Activated CD8-positive, alpha-beta memory T cell treated with anti-CD3 and anti-CD28 coated beads for 4 hours (primary cell): ENCODE measurements at places on chromosomes 12 and 14.

GRCh38 chr12:111642681-111643426 is 42.9 kb downstream of the BRAP start:
- no peak for DNase-seq

GRCh38 chr12:79127271-79127751 is 262.7 kb downstream of the SYT1 start:
- DNase-seq = no peak

DNA sequence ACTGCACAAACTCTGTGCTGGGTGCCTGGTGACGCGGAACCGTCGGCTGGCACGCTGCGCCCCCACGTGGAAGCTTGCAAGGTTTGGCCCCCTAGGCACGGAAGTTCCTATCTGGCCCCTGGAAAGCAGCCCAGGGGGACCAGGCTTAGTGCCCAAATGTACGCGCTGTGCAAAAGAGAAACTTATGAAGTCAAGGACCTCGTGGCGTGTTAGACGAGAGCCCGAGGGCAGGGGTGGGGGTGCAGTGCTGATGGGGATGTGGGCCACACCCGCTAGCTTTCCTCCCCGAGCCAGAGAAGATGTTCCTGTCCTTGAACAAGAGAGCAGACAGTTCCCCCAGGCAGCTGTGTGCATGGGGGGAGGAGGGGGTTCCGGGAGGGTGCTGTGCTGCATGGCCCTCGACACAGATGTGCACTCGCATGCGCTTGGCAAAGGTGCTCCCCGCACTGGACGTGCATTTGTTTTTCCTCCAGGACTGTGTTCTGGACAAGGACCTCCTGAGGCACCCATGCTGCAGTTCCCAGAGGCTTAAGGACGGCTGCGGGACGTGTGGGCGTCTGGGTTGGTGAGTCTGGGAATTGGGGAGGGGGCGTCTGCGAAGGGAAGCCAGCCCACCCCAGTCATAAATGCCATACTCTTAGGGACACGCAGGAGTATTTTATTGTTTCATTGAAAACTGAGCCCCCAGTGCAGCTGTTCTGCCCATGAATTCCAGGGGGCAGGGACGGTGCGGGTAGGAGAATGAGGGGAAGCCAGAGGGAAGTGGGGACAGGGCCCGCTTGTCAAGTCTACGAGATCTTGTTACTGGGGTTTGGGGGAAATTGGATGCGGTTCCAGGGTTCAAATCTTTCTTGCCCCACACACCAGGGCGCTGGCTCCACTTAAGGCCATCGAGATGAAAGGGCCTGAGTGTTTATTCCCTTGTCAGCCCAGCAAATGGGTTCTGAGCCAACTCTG is 80.0 kb downstream of the NTF3 start:
- DNase-seq = no peak

GRCh38 chr12:96044017-96044942 is 8.9 kb upstream of the LTA4H start:
- DNase-seq = no peak

DNA sequence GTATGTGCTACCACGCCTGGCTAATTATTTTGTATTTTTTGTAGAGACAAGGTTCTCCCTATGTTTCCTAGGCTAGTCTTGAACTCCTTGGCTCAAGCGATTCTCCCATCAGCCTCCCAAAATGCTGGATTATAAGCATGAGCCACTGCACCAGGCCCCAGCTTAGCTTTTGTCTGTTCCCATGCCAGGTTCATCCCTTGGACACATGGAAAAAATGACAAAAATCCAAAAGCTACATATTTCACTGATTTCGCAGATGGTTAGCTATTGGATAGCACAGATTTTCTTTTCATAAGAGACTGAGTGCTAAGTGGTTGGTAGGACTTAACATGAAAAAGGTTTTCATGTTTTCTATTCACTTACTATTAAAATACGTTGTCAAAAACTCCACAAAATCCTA is 286.6 kb upstream of the KITLG start:
- no peak for DNase-seq

DNA sequence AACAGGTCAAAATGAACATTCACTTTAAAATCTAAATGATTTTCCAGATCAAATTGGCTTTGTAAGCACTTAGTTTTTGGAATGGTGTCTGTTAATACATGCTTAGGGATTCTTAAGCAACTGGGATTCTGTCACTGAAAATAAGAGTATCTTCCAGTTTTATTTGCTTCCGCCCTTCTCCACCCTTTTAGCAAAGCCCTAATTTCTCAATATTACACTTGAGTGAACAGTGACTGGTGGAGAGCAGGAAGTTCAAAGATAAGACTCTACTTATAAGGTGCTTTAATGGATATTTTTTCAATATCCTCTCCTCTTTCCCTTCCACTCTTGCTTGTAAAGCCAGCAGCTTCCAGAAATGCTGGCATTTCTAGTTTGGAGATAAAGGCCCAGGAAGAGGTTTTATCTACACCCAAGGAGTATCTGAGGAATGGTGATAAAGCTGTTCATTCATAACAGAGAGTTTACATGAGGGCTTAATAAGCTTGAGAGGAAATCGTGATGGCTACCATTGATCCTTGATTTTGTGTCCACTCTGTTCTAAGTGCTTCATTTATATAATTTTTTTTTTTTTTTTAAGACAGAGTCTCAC is 265.9 kb upstream of the PRICKLE1 start:
- no peak for DNase-seq

GRCh38 chr12:12974211-12974610 is 22.2 kb upstream of the GPRC5D start:
- no peak for DNase-seq

DNA sequence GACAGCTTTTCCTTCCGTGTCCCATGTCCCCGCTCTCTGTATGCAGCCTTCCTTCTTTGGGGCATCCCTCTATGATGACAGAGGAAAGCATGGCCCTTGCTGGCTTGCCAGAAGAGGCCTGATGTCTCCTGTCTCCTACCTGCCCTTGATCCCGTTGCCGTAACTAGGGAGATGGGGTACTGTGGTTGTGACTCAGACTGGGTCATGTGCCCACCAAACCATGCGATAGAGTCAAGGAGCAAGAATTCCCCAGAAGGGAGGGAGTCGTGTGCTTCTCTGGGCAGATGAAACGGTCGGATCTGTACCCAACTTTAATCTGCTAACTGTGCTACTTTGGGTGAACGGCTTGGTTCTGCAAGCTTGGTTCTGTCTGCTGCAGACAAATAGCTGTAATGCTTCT is 99.1 kb upstream of the DYNC1H1 start:
- no peak for DNase-seq

- DNase-seq = no peak
These were observed 22.8 kb downstream of the WDR20 start for GRCh38 chr14:102162487-102162886.

DNA sequence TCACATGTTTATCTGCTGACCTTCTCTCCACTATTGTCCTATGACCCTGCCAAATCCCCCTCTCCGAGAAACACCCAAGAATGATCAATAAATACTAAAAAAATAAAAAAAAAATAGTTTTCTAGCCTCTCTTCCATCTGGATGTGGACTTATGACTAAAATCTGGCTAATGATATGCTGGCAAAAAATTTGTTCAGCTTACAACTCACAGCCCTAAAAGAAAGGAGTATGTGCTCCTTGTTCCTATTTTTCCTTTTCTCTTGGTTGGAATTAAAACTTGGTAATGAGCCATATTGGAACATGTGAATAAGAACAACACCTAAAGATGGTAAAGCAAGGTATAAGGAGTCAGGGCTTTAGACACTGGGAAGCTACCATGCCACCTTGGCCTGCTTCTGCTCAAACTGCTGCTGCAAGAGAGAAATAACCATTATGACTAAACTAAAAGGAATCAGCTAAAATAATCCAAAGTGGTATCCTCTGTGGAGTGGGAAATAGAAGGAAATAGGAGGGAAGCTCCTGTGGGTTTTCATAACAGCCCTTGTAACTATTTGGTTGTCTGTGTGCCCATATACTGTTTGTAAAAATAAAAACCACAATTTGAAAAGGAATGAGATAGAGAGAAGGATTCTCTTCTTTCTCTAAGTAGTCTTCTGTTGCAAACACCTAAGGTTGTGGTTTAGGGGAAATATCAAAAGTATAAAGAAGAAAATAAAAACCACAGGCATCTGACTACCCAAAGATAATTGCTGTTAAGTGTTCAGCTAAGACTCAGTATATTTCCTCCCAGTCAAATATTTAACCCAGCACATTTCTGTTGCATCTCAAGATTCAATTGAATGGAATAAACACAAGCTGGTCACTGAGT is 53.8 kb downstream of the SDR9C7 start:
- no peak for DNase-seq

DNA sequence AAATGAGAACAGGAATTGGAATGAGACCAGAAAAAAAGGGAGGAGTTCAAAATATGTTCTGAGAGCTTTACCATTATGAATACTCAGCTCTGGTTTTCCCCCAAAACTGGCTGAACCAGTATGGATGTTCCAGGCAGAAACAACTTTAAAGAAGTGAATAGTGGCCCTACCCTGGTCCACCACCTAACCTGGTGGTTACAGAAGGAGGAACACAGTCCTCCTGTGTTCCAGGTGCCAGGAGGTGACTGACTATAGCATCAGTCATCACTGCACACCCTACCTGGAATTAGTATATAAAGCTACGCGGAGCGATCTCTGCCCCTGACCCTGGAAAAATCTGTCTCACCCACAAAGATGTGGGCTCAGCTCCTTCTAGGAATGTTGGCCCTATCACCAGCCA is at the start of gene A2ML1:
A2ML1 (plus strand) TSS at position 324 of the 400 bp plus-strand sequence; CDS start at position 355, 31 bp downstream.
- DNase-seq = no peak

- no peak for DNase-seq
These were observed 1154.7 kb upstream of the FLRT2 start for GRCh38 chr14:84375235-84375634.

- no peak for DNase-seq
These were observed 598 bp downstream of the UBE2N start for GRCh38 chr12:93441081-93441616.

- DNase-seq = no peak
These were observed 2.5 kb downstream of the AJUBA start for GRCh38 chr14:22979748-22980392.

DNA sequence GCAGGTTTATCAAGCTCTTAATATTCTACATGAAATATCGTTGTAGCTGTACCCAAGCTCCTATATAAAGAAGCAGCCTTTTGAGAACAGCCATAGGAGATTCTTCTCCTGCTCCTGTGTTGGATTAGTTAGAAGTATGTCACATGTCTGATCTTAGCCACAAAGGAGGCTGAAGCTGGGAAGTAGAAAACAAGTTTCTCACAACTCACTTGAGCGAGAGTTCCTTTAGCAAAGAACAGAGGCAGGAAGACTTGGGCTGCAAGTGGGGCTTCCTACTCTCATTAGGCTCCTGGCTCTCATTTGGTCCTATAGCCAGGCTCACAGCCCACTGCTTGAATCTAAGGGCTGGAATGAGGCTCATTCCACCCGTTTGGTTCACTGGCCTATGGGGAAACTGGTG is 281.9 kb downstream of the BTG1 start:
- no peak for DNase-seq

GRCh38 chr14:67778792-67779191 is 37.6 kb downstream of the ZFYVE26 start:
- no peak for DNase-seq

GRCh38 chr14:103370087-103370486 is 15.1 kb upstream of the MARK3 start:
- DNase-seq = no peak

DNA sequence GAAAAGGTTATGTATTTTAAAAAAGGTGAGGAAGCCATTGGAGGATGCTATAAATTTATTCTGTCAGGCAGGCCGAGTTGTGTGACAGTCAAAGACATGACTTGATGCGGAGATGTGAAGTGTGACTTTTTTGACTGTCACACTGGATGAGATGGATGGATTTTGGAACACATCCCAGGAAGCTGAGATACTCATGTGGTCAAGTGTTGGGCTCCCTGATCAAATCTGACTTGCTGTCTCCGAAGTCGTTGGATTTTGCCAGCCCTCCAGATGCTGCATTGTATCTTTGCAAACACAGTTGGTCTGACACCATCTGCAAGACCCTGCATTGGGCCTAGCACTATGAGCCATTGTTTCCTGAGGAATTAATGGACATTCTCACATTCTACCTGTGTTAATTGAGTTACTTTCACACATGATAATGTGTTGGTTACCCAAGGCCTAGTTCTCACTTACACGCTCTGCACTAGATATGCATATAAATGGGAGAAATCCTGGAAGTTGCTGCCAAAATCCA is 204.0 kb upstream of the PRKD1 start:
- DNase-seq = no peak

GRCh38 chr14:64193821-64194220 is 100.3 kb downstream of the ESR2 start:
- no peak for DNase-seq

DNA sequence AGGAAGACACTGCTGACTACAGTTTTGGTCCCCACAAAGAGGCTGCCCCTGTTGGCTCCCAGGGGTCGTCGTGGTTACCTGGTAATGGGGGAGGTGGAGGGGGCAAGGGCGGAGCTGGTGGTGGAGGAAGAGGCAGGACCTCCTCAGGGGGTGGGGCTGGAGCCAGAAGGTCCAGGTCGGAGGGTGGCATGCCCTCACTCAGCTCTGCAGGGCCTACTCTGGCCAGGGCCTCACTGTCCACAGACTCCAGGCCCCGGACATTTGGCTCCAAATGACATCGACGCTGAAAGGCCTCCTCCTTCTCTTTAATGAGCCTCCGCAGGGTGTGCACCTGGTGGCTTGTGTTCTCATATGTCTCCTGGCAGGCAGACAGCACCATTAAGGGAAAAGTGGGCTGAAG is 28.5 kb downstream of the PRPF40B start:
- no peak for DNase-seq

- DNase-seq = no peak
These were observed 32.3 kb downstream of the TSPAN8 start for GRCh38 chr12:71125515-71125914.

DNA sequence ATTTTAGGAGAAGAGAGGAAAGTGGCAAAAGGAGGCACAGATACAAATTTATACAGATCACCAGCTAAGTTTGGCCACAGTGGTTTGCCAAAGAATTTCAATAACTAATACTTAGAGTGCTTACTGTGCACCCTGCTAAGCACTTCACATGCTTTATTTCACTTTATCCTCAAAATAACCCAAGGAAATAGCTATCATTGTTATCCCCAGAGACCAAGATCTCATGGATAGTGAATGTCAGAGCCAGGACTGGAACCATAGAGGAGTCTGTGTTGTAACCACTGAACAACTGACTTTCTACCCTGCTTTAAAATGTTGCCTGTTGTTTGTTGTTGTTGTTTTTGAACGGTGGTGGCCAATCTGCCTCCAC is 1.3 kb upstream of the TCP11L2 start:
- DNase-seq = no peak

DNA sequence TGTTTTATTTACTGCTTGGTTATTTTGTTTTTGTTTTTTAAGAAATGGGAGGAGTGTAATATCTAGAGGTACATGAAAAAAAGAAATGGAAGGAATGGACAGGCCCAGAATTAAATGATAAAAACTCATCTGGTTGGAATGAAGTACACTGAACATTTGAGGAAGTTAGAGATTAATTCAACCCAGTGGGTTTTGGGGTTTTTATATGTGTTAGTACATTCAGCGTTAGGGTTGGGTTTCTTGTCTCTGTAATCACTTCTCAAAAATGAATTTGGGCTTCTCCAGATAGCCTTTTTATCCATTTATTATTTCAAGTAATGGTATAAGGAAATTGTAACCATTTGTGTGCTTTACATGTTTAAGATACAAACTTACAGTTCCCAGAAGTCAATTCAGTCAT is 19.5 kb upstream of the NUP107 start:
- no peak for DNase-seq

GRCh38 chr12:19856389-19856788 is 417.1 kb downstream of the AEBP2 start:
- DNase-seq = no peak
